ENCODE measurements at places on chromosomes 2 and 18. TPM values are rescaled to one million over a fixed set of nuclear protein-coding genes. Genes with fewer than 3 reads are reported as not detected.

PDCD1 gene
- 1.2 TPM for total RNA-seq

NT5C1B gene
- total RNA-seq = not detected

DNA sequence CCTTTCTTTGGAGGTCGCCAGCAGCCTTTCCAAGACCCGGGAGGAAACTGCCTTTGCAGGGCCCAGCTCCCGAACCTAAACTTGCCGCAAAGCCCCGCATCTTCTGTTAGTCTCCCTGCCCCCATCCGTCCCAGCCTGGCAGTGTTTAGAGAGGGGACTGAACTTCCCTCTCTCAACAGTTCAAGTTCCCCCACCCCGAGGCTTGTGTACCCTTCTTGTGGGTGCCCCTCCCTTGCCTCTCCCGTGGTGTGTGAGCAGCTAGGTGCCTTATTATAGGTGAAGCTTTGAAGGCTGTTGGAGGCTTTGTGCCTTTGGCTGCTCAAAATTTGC is 1.4 kb downstream of the LBH start:
- DNase-seq = no peak

GRCh38 chr2:181944164-181944913 is 41.3 kb upstream of the PPP1R1C start:
- DNase-seq = no peak

DNA sequence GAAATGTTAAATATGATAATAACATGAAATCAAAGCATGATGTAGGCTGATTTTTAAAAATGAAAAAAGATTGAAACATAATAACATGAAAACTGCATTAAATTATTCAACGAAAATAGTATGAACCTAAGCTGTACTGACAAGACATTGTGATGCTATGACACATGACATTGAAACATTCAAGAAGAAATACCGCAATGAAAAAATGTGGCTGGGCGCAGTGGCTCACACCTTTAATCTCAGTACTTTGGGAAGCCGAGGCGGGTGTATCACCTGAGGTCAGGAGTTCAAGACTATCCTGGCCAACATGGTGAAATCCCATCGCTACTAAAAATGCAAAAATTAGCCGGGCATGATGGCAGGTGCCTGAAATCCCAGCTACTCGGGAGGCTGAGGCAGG is 14.6 kb downstream of the CXCR1 start:
- no peak for DNase-seq

GRCh38 chr18:21406116-21406515 is 164.1 kb downstream of the GREB1L start:
- no peak for DNase-seq

CYP27C1 gene
- 0.05 TPM for total RNA-seq

DNA sequence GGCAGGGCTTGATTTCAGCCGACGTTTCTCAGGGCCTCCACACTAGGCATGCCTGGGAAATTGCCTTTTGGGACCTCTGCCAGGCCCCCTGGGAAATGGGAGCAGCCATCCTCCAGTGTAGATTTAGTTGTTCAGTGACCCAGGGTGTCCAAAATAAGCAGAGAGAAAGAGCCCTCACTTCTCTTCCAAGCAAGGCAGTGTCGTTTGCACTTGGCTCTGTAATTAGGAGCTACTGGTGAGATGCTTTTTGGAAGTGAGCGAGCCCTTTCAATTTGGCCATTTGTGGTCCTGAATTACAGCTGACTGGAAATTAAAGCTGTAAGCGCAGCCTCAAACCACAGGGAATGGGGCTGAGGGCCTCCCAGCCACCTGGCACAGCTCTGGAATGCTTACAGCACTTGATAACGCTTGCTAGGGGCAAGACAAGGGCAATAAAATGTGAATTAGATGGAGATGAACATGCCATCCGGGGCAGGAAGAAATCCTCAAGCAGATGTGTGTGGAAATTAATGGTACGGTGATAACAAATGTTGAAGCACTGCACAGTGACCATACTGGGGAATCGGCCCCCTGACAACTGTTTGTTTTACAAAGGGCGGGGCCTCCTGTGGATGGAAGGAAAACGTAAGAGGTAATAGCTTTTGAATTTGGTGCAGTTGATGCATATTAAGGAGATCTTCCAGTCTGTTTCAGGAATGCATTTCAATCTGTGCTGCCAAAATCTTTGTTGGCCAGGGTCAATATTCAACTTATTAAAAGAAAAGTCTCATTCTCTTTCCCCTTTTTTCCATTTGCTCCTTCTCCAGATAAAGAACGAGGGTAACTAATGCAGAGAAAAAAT is 173.1 kb downstream of the UXS1 start:
- no peak for DNase-seq

DNA sequence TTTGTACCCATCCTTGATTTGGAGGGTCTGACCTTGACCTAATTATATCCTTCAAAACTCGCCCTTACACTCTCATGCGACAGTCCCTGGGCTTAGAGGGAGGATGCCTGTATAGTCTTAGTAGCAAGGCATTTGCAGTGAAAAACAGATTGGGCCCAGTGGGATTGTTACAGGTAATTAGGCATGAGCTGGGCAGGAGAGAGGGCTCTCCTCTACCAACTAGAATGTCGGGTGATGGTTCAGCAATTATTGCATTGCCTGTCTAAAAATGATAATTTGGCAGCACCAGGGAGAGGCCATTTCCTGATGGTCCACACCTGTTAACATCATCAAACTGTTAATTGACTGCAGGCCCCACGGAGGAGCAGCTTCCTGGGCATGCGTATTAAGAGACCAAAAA is 32.4 kb downstream of the COMMD1 start:
- no peak for DNase-seq

GRCh38 chr18:79948719-79949411 is 2.6 kb downstream of the SLC66A2 start:
- no peak for DNase-seq

PTH2R gene
- total RNA-seq = not detected

DNA sequence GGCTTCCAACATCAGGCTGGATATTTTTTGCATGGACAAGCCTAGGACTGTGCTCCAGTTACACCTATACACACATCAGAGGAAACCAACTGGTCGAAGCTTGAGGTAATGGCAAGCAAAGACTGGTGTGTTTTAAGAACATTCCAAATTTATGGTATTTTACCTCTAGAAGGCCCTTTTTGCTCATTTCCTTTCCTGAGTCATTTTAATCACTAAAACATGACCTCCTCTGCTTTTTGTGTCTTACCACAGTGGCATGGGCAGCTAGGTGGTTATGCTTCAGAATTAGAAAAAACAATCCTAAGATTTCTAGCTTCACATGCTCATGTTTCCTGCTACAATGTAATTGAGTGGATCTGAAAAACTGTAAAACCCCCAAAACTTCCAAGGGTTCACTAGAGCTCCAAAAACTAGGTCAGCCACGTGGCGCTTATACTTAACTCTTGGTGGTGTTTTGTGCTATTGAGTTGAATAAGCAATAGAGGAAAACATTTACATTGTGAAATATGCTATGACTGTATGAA is 30.6 kb upstream of the CHRNA1 start:
- DNase-seq = no peak

SCRN3 gene
- total RNA-seq = 42.6 TPM

DNA sequence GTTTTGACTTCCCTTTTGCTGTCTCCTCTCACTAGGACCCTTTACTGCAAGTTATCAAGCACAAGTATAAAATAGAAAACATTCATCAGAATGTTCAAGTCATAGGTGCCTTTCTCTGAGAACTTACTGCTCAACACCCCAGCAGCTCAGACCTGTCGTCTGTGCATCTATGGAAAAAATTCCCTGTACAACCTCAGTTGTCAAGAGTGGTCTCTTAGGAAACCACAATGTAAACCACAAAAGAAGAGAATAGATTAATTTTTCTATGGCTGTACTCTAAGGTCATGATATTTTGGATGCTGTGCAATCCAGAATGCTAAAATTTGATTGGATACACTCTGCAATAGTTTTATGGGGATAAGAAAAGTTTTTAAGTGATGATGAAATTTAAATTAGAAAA is 84.1 kb downstream of the RBMS1 start:
- no peak for DNase-seq

GPBAR1 gene
- 2.0 TPM for total RNA-seq

RFX8 gene
- total RNA-seq = not detected

LHCGR gene
- total RNA-seq = 0.11 TPM

DNA sequence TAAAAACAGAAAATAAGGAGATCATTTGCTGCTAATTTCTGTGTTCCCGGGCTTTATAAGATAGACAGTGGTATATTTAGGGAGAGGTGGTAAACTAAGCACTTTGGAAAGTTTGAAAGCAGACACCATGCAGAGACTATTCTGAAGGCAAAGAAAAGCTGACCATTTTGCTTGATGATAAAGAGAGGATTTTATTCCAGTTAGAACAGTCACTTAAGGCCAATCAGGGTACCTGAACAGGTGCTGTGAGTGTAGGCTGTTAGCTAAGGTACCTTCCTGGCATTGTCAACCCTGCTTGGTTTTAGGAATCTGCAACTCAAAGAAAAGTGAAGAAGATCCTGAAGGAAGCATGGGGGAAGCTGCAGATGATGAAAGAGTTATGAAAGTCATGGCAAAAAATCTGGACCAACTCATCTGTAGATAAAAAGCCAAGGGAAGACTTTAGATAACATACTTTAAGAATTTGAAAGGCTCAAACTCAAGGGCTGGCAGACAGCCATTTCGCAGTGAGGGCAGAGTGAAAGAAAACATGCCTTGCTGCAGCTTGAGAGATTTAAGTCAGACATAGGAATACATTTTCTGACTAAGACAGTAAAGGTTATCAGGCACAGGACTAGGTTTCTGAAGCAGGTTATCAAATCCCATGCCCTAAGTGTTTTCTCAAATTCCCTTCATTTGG is 80.1 kb upstream of the ARL5A start:
- DNase-seq = no peak

DNA sequence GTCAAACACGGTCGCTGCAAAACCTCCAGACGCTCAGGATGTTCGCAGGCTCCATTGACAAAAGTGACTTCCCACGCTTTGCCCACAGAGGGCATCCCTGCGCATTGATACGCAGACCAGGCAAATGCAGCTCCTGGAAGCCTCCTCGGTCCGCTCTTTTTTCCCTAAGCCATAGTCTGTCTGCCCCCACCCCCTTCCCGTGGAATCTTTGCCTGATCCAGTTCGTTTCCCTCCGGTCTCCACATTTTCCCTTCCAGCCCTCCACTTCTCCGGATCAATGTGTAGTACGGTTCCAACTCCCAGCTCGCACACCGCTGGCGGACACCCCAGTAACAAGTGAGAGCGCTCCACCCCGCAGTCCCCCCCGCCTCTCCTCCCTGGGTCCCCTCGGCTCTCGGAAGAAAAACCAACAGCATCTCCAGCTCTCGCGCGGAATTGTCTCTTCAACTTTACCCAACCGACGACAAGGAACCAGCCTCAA is at the start of gene DCC:
Gene DCC, plus strand, starts transcription at position 307 of the 481 bp plus-strand sequence. CDS start 591 bp downstream, outside the sequence.
- peak; percentile 54 for DNase-seq

ANTXR1 gene
- 31.9 TPM for total RNA-seq

CRYBA2 gene
- total RNA-seq = not detected

- DNase-seq = no peak
Observed at GRCh38 chr2:128451084-128452023, 132.7 kb upstream of the HS6ST1 start.

KANSL3 gene
- 31.9 TPM for total RNA-seq

AFF3 gene
- total RNA-seq = 6.8 TPM

DNA sequence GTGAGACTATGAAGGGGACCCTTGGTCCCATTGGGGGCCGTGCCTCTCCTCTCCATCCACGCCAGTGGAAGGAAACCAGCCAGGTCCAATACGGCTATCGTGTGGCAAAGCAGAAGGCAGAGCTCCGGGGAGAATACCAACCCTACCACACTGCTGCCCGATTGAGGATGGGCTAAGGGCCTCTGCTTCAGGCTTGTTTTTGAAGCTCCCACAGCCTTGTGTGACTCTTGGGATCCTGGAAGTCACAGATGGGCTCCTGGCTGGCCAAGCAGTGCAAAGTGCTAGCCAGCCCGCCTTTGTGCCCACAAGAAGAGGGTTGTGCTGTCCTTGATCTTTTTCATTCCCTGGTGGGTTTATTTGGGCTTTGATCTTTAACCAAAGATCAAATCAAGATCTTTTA is 70.6 kb upstream of the ID2 start:
- DNase-seq = no peak

DNA sequence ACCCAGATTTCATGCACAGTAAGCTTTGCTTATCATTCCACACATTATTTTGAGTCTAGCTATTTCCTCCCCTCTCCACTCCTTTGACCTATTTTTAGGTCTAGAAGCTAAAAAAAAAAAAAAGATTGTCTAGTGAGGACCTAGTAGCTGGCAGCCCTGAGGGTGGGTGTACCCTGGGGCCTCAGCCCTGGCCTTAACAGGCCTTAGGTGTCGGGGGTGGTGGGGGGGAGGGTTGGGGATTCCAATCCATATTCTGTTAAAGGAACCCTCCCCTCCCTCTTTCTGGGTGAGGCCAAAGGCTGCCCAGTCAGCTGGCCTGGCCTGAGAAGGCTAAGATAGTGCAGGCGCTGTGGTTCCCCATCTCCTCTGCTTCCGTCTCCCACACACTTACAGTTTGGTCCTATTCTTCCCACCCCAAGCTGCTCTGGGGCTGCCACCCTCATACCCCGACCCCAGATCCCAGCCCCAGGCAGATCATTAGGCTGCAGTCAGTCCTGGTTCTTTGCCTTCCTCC is 65.5 kb upstream of the HK2 start:
- DNase-seq = no peak

DNA sequence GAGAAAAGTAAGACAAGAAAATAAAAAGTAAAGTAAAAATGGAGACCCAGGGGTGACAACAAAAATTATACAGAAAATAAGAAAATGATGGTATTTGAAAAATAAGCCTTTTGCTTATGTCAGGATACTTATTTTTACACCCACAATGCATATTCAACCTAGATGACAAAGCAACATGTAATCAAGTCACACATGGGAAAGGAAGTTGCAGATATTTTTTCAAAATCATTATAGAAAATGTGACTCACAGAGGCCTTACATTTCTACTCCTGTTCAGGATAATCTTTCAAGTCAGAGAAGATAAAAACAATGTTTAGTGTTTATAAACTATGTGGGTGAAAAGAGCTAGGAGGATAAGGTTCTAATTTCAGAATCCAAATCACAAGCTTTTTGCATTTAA is 275.3 kb upstream of the UBE2E3 start:
- no peak for DNase-seq

POMC gene
- total RNA-seq = 9.1 TPM

- no peak for DNase-seq
Observed at GRCh38 chr2:186862869-186863709, 14.1 kb upstream of the ZSWIM2 start.

DNA sequence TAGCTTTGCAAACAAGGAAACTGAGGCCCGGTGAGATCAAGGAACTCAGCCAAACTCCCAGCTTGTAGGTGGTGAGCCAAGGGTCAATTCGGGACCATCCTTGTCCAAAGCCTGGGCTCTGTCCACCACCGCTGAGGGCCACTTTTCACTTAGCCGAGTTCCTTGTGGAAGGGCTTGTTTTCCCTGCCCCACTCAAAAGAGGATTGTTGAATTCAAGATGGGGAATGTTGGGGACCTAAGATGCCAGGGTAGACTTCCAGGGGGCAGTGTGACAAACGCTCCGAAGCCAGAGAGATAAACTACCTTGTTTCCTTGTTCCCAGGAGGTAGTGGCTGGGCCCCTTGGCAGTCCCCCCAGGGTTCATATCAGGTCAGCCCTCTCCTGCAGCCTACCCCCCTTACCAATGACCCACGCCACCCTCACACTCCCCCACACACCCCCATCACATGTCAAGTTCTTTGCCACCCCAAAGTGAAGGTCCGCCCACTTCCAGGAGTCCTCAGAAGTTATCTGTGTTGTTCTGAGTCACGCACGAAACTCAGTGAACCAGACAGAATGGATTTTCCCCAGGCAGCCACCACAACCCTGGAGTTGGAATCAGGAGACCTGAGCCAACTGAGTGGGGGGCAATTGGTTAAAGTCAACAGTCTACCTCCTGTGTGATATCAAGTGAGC is 10.3 kb upstream of the ATOH8 start:
- DNase-seq = no peak

GRCh38 chr18:27605107-27605834 is 420.2 kb upstream of the CHST9 start:
- no peak for DNase-seq

- no peak for DNase-seq
Observed at GRCh38 chr2:148527488-148528340, 116.8 kb upstream of the EPC2 start.

Data from Right ventricle myocardium inferior (tissue), 1 donor.